ENCODE measurements at places on chromosomes 6 and 20. TPM values are rescaled to one million over a fixed set of nuclear protein-coding genes. Genes with fewer than 3 reads are reported as not detected.

Gene EXOC2
- 19.7 TPM for total RNA-seq

Gene LAMP5
- 0.33 TPM for total RNA-seq

Gene COL9A1
- total RNA-seq, result 0.32 TPM

Gene BTBD9
- 12.8 TPM for total RNA-seq

DNA sequence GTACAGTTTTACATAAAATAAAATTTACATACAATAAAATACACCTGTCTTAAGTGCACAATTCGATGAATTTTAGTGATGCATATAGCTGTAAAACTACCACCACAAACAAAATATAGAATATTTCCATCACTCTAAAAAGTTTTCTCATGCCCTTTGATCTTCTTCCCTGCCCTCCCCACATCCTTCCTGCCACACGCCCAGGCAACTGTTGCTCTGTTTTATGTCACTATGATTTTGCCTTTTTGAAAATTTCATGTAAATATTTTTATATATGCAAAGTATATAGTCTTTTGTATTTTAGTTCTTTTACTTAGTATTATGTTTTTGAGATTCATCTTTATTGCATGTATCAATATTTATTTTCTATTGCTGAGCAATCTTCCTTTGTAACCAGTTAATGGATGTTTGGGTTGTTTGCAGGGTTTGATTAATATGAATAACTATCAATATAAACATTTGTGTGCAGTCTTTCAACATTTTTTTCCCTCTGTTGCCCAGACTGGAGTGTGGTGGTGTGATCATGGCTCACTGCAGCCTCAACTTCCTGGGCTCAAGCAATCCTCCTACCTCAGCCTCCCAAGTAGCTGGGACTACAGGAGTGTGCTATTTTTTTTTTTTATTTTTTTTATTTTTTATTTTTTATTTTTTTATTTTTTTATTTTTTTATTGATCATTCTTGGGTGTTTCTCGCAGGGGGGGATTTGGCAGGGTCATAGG lies 23.8 kb upstream of the SAMHD1 start:
- no peaks in the 10 kb centered on the region for H3K27me3 ChIP-seq
- no peaks in the 10 kb centered on the region for H3K4me1 ChIP-seq
- H3K36me3 ChIP-seq, result no peaks in the 10 kb centered on the region
- no peak for DNase-seq
- H3K27ac ChIP-seq, result no peak overlapping the region

DNA sequence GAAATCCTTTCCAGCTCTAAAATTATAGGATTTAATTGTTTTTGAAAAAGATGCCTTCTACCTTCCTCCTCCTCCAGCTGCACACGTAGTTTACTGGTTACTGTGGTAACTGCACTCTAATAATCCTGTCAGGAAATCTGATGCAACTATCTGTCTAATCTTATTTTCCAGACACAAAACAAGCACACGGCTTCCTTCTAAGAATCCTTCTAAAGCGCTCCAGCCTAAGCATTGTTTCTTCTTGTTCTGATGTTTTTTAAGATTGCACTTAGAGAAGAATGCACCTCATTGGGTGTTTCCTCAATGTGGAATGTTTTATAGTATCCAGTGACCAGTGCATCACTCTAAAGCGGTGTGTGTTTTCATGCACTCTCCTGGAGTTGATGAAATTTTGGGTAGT lies 63.6 kb downstream of the CARMIL1 start:
- H3K27ac ChIP-seq, result no peak overlapping the region
- no peak for DNase-seq
- no peaks in the 10 kb centered on the region for H3K4me1 ChIP-seq
- no peak overlapping the region for H3K4me3 ChIP-seq

DNA sequence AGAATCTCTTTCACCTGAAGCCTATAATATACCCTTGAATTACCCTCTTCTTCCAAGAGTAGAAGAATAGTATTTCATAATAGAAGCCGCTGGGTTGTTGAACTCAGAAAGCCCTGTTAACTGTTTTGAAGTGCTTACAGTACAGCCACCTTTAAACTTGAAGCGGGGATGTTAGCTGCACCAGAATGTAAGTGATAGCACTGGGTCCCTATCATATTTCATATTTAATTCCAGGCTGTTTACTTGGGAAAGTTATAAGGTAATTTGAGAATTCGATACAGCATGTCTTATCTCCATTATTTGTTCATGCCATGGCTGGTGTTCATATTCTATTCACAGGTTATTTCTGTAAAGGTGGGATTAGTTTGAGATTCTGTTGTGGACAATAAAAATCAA lies 63.5 kb upstream of the VSTM2L start:
- H3K4me3 ChIP-seq, result no peak overlapping the region
- no peak for DNase-seq
- H3K36me3 ChIP-seq, result no peaks in the 10 kb centered on the region
- no peaks in the 10 kb centered on the region for H3K27me3 ChIP-seq

- no peaks in the 10 kb centered on the region for H3K4me1 ChIP-seq
- no peak overlapping the region for H3K27ac ChIP-seq
- H3K27me3 ChIP-seq, result no peaks in the 10 kb centered on the region
- no peak overlapping the region for H3K4me3 ChIP-seq
Observed at GRCh38 chr20:9877932-9878495, 39.1 kb upstream of the PAK5 start.

- no peaks in the 10 kb centered on the region for H3K4me1 ChIP-seq
- DNase-seq, result no peak
- H3K4me3 ChIP-seq, result no peak overlapping the region
- H3K27me3 ChIP-seq, result no peaks in the 10 kb centered on the region
- no peak overlapping the region for H3K27ac ChIP-seq
- no peaks in the 10 kb centered on the region for H3K36me3 ChIP-seq
Observed at GRCh38 chr20:54228841-54229240, 21.0 kb downstream of the PFDN4 start.

DNA sequence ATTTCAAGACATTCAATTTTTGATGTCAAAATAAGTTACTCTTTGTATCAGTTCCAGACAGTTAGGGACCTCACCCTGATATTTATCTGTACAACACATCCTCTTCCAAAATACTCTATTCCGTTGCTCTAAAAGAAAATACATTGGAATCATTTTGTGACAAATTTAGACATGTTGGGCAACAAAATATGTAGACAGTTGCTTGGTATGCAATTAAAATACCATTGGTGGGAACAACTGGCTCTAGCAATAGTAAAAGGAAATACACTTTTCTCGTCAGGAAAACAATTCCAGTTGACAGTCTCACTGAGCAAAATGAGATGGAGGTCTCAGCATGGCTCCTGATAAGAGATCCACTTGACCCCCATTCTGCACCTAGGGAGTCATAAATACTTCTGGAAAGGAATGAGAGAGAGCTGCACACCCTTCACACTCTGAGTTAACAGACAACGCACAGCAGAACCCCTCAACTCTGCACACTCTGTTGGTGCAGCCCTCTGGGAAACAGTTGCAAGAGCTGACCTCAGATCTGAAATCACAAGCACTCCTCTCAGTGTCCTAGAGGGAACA lies 171.3 kb upstream of the NT5E start:
- H3K4me3 ChIP-seq, result no peak overlapping the region
- no peaks in the 10 kb centered on the region for H3K27me3 ChIP-seq
- no peaks in the 10 kb centered on the region for H3K4me1 ChIP-seq

DNA sequence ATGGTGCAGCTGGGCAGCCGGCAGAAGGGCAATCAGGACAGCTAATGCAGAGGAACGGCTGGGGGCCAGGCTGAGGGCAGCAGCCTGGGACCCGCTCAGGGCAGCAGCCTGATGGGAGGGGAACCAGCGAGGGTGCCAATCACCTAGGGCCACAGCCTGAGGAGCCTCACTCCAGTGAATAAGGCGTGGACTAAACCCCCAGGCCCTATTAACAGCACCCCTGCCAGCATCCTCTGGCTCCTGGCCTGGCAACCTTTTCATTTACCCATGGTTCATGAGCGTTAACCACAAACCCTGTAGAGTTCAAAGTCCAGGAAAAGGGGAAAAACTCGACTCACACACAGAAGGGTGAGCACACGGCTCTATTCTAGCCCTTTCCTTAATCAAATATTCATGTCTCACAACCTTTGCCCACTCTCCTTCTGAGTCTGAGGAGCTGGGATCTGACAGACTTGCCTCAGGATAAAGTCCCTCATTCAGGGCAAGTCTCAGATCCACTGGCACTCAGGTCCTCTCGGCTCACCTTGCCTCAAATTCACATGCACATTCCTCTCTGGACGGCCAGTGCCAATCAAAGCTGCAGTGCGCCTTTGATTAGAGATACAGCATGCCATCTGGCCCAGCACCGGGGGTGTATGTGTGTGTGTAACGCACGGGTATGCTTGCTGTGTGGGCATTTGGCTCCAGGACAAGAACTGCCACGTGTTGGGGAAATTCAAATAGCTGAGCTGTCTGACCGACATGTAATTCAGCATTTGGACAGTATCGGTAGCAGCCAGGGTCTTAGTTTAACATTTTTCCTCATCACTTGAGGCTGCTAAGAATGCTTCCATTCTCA lies 86.9 kb upstream of the TRAF3IP2 start:
- no peaks in the 10 kb centered on the region for H3K36me3 ChIP-seq
- H3K27me3 ChIP-seq, result no peaks in the 10 kb centered on the region
- H3K4me1 ChIP-seq, result no peaks in the 10 kb centered on the region
- no peak overlapping the region for H3K27ac ChIP-seq
- no peak overlapping the region for H3K4me3 ChIP-seq

GRCh38 chr20:31568773-31569162 lies 36.3 kb upstream of the ID1 start:
- H3K27ac ChIP-seq, result peak overlapping the region; percentile 40
- H3K4me3 ChIP-seq, result no peak overlapping the region
- no peaks in the 10 kb centered on the region for H3K27me3 ChIP-seq
- DNase-seq, result no peak

DNA sequence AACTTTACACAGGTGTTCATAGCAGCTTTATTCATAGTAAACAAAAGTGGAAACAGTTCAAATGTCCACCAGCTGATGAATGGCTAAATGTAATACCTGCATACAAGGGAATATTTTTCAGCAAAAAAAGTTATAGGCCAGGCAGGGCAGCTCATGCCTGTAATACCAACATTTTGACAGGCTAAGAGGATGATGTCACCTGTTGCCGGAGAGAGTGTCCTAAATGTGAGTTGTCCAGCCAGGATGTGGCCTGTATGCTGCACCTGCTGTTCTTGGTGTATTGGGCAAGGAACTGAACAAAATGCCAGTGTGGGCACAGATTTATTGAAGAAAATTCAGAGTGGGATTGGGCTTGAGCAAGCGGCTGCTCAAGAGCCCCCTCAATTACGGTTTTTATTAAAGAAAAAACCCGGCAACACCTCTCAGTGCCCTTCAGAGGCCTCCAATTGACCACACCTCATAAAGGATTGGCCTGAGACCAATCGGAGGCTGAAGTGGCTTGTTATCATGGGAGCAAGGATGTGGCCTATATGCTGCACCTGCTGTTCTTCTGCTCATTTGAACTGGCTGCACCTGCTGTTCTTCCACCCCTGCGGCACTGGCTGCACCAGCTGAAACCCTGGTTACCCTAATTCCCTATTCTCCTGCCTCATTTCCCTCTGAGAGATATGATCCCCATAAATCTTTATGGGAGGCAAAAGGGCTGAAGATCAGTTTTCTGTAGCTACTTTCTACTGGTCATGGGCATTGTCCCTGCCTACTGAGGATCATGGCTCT lies 164.3 kb upstream of the PROKR2 start:
- H3K4me3 ChIP-seq, result no peak overlapping the region
- no peaks in the 10 kb centered on the region for H3K4me1 ChIP-seq
- no peak for DNase-seq
- H3K27me3 ChIP-seq, result no peaks in the 10 kb centered on the region

DNA sequence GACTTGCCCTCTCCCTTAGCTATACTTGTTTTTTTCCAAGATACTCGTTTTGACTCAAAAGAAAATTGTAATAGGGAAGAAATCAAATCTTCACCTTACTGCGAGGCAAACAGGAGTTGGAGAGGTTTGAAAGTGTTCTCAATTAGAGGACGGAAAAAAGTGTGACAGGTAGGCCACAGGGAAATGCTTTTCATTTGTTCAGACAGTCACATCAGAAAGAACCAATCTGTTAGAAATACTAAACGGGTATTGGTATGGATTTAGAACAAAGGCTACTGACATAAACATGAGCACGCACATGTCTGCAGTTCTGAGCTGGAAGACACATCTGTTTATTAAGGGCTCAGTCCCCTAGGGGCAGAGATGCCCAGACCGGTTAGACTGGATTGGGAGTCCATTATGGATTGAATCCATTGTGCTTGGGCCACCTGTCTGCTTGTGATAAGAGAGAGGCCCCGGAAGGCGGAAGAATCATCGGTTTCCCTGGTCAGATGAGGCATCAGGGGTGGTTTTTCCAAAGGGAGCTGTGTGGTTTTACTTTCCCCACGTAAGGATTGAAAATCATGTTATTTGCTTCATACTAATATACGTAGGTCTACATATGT lies 220.9 kb upstream of the MYLIP start:
- peak overlapping the region; percentile 0 for H3K27ac ChIP-seq
- H3K4me1 ChIP-seq, result no peaks in the 10 kb centered on the region
- H3K27me3 ChIP-seq, result no peaks in the 10 kb centered on the region
- no peak overlapping the region for H3K4me3 ChIP-seq
- DNase-seq, result peak; percentile 52

- no peaks in the 10 kb centered on the region for H3K36me3 ChIP-seq
- no peaks in the 10 kb centered on the region for H3K4me1 ChIP-seq
- no peak for DNase-seq
- H3K4me3 ChIP-seq, result no peak overlapping the region
- H3K27me3 ChIP-seq, result no peaks in the 10 kb centered on the region
Observed at GRCh38 chr6:25326960-25327359, 47.8 kb downstream of the CARMIL1 start.

DNA sequence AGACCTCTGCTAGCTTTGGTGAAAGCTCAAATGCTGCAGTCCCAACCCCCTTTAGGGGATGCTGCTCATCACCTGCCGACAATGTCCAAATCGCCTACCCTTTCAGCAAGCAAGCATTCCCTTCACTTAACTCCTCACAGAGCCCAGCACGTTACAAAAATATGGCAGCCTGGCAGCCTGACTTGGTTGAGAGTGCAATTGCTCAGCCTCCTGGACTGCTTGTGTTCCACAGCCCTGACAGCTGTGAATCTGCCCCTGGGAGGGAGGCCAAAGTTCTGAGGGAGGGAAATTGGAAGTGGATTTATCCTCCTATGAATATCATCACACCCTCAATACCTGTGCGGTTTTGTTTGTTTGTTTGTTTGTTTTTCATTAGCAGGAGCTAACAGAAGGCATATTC lies 231.0 kb downstream of the HIVEP2 start:
- H3K4me1 ChIP-seq, result no peaks in the 10 kb centered on the region
- H3K4me3 ChIP-seq, result no peak overlapping the region
- no peak overlapping the region for H3K27ac ChIP-seq
- H3K27me3 ChIP-seq, result no peaks in the 10 kb centered on the region
